NCI-H2227 treated with DMSO at 0.1 percent for 48 hours (cell line): ENCODE measurements at places on chromosomes 6 and 20.

- no peak for DNase-seq
These were observed 28.6 kb downstream of the C6orf89 start for GRCh38 chr6:36914227-36914794.

DNA sequence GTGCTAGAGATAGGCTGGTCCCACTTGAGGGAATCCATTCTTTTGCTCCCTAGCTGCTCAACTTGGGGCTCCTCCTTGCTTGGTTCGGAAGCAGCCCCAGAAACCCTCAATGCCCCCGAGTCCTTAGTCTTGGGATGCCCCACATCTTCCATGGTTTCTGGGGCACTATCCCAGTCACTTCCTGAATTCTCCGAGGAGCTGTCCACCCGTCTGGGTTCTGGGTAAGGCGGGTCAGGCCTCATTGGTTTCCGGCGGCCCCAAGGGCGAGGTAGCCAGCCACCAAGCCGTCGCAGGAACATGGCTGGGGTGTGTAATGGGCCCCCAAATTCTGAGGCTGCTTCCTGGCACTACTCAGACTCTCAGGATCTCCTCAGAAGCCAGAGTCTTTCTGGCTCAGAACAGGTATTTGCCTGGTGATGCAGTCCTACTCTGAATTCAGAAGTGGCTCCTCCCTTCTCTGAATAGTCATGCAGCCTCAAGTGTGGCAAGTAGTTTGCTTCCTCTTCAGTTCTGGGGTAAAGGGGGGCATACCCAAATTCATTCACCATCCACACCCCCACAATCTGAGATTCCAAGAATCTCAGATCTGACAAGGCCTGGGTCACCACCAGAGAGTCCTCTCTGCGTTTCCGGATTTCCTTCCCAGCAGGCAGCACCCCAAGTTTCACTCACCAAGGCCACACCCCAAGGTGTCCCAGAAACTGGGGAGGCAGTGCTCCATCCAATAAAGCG, 763 bp downstream of the C6orf47 start:
- DNase-seq, result no peak

DNA sequence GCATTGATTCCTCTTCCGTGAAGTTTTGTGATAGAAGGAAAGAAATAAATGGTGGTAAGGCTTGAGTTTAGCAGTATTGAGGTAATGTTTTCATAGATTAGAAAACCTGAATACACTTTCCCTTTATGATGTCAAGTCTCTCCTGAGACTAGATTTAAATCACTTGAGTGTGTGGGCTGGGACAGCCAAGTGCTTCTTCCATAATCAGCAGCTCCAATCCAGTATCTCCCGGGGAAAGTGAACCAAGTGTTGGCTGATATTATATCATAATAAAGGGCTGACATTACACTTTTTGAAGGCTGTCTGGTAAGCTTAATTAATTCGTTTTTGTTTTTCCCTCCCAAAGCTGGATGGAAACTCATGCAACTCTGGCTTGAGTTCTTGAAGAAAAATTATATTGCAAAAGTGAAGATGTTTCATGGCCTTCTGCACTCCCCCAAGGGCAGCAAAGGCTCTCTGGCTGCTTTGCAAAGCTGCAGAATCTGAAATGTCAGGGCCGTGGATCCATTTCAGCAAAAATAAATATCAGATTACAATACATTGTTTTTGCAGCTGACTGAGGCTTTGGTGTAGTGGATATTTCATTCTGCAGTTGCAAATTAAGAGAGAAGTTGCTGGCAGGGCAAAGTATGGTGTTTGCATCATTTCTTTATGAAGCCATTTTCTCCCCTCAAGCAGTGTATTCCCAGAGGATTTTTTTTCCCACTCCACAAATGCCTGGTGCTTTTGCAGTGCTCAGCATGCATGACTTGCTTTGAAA, 101.2 kb downstream of the MKKS start:
- DNase-seq, result no peak

DNA sequence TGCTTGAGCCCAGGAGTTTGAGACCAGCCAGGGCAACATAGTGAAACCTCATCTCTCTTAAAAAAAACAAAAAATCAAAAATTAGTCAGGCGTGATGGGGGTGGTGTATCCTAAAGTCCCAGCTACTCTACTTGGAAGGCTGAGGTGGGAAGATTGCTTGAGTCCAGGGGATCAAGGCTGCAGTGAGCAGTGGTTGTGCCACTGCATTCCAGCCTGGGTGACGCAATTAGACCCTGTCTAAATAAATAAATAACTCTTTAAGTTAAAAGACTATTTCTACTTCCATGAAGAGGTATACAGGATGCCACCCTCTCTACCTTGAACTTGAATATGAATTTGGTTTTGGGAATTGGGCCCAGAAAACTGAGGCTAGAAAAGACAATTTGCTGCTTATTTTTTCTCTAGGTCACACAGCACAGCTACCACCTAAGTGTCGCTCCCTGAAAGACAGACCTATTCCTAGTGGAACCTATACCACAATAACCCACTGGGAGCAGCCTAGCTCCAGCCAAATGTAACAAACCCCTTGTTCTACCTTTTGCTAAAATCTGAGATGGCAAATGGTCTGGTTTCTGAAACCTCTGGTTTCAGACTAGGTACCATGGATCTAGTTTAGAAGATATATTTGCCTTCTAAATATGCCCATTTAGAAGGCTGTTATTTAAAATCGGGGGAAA, 35.2 kb downstream of the HMGCLL1 start:
- no peak for DNase-seq

DNA sequence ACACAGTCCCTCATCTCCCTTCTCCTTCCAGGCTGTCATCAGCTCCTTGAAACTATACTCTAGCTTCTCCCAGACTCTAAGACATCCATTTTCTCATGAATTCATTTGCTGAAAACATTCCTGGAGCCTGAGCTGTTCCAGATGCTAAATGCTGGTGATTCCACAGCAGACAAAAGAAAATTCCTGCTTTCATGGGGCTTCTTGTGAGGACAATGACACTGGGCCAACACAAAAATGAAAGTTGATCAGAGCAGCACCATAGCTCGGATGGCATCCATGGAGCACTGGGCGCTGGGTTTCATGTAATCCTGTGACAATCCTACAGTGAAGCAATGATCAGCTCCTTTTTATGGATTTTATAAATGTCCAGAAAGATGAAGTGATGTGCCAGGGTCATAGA, 47.4 kb upstream of the STX16 start:
- no peak for DNase-seq

- no peak for DNase-seq
These were observed 43.6 kb upstream of the FOXP4 start for GRCh38 chr6:41502566-41502916.
